ENCODE measurements at places on chromosomes 1 and 21.

- DNase-seq = no peak
Observed at GRCh38 chr21:34730194-34730593, 61.4 kb downstream of the CLIC6 start.

DNA sequence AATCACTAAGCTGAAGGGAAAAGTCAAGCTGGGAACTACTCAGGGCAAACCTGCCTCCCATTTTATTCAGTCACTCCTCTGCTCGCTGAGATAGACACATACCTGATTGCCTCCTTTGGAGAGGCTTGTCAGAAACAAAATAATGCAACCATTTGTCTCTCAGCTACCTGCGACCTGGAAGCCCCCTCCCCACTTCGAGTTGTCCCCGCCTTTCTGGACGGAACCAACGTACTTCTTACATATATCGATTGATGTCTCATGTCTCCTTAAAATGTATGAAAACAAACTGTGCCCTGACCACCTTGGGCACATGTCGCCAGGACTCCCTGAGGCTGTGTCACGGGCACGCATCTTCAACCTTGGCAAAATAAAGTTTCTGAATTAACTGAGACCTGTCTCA is 21.5 kb upstream of the HPDL start:
- DNase-seq = no peak

- DNase-seq = no peak
Observed at GRCh38 chr1:154925335-154926170, 11.0 kb downstream of the PMVK start.

- no peak for DNase-seq
Observed at GRCh38 chr1:62362926-62363325, 43.7 kb upstream of the KANK4 start.

GRCh38 chr1:211260141-211261107 is 1.3 kb downstream of the RCOR3 start:
- peak; percentile 79 for DNase-seq

DNA sequence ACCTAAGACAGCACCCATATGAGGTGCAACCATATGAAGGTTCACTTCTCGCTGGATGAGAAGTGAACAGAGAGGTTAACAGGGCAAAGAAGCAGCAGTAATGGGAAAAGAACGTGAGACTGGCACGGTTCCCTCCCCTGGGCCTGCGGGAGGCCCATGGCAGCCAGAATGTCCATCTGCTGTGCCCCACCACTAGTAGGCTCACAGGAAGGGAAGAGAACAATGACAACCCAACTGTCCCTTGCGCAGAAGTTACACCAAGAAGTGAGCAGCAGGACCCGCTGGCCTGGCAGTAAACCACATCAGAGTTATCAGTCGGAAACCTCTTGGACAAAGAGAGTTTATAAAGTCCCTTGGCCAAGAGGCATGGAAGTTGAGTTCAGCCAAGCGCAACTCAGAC is 11.3 kb downstream of the HIVEP3 start:
- DNase-seq = no peak

- no peak for DNase-seq
Observed at GRCh38 chr1:184504040-184504954, 117.5 kb downstream of the C1orf21 start.

- no peak for DNase-seq
Observed at GRCh38 chr1:88058205-88058604, 625.9 kb upstream of the PKN2 start.

GRCh38 chr1:218945050-218945449 is 228.6 kb upstream of the LYPLAL1 start:
- DNase-seq = peak; percentile 69

DNA sequence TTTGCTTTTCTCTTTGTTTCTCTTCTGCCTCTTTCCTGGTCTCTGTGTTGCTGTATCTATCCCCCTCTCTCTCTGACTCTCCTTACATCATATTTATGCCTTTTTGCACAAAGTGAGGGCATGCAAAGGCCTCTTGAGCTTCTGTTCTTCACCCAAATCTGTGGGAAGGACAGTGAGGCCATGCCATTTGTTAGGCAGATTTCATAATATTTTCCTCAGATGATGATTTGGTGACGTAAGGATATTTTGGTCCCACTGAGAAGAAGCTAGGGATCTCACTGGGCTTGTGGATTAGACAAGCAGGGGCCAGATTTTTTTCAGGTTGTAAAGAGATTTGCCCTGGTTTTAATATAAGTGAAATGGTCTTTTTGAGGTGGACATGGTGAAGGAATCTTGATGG is 249.4 kb upstream of the USP24 start:
- DNase-seq = no peak

GRCh38 chr1:20325407-20325843 is 34.8 kb downstream of the VWA5B1 start:
- DNase-seq = no peak

DNA sequence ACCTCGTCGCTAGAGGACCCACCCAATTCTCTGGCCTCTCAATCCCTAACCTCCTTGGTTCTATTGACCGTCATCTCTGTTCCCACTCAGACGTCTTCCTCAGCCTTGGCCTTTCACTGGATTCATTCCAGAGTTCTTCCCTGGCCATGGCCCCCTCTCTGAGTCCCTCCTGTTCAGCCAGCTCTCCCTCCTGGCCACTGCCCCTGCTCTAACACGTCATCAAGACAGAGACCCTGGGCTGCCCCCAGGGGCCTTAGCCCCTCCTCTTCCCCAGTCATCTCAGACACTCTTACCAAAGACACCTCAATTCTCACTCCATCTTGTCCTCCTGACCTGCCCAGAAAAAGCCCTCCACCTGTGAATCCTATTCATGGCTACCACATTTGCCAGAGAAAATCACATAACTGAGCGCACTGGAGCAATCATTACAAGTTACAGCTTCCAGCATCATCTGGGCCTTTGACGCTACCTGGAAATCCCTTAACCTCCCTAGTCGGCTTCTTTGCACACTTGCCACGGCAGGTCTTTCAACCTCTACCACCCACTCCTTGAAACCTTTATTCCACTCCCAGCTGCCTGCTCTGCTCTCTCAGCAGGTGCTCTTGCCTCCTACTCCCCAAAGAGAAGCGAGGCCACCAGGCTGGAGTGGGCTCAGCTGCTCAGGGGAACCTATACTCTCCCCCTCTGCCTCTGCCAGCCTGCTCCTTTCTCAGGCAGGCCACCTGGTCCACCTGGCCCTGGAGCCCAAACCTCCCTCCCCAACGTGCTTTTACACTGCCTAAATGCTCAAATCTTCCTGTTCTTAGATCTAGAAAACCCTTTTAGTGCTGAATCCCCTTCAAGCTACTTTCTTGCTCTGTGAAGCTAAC is 14.0 kb downstream of the DCST2 start:
- DNase-seq = no peak

GRCh38 chr1:215477632-215478031 is 89.5 kb upstream of the KCTD3 start:
- no peak for DNase-seq

- DNase-seq = peak; percentile 95
Observed at GRCh38 chr1:204294357-204294756, 65.4 kb downstream of the PLEKHA6 start.

GRCh38 chr1:199847021-199847420 is 180.5 kb upstream of the NR5A2 start:
- DNase-seq = no peak

DNA sequence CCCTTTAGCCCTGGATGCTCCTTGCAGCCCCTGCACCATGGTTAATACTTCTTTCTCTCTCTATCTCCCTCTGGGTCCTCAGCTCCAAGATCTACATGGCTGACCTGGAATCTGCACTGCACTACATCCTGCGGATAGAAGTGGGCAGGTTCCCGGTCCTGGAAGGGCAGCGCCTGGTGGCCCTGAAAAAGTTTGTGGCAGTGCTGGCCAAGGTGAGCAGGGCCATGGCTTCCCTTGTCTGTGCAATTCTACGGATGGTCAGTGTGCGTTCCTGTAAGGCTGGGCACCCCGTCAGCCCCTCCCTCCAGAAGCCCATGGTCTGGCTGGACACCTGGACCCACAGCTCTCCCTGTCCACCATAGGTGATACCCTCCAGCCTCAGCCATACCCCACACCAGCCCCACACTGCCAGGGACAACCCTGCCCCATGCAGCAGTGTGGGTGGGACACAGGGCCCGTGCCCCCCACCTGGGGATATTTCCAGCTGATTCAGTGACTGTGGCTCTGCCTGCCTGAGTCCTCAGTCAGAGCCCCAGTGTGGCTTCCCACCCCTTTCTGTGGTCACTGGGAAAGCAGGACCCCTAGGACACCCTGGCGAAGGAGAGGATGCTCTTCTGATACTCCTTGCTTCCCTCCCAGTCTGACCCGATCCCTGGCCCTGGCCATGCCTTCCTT is 31.4 kb downstream of the QSOX1 start:
- DNase-seq = no peak

- DNase-seq = no peak
Observed at GRCh38 chr1:91172541-91172940, 150.7 kb upstream of the ZNF644 start.

- DNase-seq = no peak
Observed at GRCh38 chr1:6353955-6354658, 39.5 kb downstream of the ACOT7 start.

DNA sequence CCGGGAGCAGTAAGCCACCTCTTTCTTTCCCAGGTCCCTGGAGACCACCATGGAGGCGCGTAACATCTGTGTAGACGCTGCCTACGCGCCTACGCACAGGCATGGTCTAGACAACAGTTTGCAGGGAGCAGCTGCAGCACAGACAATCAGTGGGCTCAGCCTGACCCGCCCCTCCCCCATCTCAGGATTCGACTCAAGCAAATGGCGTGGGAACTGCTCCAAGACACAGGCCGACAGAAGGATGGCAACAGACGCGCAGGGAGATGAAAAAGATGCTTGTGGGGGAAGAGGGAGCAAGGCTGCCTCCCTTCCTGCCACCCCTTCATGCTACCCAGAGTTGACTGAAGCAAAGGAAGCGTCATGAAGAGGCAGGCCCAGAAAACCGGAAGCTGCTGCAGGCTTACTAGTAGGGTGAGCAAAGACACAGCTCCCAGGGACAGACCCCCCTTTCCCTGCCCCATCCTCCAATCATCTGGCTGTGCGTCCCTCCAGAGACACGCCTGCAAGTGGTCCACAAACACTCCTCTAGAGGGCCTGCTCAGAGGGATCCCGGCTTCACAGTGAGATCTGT is 19.5 kb downstream of the STK40 start:
- peak; percentile 57 for DNase-seq

DNA sequence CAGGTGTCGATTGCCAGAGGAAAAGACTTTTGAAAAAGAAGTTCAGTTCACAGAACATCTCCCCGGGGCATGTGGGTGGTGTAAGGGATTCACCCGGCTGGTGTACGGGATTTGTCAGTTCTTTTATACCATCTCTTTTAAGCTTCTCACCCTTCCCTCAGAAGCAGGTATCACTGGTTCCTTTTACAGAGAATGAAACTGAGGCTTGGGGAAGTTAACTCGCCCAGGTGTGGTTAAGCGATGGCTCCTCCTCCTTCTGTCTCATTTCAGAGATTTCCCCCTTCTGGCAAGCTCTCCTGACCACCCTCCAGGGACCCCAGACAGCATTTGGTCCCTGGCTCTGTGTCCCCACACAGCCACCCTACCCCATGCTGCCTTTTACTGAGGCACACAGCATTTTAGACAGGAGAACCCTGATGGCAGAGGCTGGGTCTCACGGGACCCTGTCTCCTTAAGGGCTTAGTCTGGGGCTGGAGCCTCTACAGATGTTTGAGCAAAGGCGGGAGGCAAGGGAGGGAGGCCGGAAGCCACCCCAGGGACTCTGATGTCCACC is 2.8 kb upstream of the ECE1 start:
- DNase-seq = no peak

DNA sequence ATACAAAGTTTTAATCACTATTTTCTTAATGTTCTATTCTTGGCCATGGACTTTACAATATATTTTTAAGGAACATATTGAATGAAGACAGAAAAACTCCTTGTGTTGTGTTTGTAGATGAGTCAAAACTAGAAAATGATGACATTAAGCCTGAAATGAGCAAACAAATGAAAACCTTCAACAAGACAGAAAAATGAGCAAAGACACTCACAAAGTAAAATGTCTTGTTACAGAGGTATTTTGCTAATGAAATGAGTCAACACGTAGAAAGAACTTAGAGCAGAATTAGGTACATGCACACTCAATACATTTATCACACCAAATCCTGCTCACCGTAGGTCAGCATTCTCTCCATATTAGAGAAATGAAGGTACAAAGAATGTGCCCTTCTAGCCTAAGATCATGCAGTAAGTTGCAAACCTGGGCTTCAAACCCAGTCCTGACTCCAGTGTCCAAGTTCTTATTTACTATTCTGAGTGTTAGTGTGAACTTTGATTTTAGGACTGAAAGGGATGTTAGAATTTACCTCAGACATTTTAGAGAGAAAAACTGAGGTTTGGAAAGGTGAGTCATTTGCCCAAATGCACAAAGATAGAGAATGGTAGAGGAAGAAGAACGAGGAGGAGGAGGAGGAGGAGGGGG is 133.9 kb upstream of the SGIP1 start:
- DNase-seq = peak; percentile 13

DNA sequence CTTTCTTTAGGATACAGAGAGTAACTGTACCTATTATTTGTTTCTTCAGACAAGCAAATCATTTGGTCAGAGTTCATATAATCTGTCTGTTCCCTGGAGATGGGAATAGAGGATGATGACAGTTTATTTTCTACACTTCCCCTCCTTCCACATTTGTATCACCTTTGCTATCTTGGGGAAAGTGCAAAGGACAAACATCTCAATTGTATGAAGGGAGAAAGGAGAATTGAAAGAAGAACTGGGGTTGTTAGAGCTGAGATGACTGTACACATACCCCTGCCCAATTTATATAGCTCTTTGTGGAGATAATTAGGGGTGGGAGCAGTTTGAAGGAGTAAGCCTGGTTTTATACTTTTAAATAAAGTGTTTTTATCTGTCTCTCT is 14.0 kb downstream of the POLR3GL start:
- DNase-seq = no peak

DNA sequence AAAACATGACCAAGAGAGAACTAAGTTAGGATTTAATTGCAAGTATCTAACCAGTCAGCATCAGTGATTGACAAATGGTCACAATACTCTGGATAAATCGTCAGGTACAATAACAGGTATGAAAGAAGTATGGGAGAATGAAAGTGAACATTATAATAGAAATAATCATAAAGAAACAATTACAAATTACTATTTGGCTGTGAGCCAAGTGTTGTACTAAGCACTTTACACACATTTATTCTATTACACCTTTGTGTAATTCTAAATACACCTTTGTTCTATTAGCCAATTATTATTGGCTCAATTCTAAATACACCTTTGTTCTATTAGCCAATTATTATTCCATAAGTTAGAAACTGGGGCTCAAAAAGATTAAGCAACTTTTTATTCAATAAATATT is 114.7 kb downstream of the KCNH1 start:
- DNase-seq = no peak

- peak; percentile 16 for DNase-seq
Observed at GRCh38 chr1:180652792-180653191, 21.0 kb downstream of the XPR1 start.

DNA sequence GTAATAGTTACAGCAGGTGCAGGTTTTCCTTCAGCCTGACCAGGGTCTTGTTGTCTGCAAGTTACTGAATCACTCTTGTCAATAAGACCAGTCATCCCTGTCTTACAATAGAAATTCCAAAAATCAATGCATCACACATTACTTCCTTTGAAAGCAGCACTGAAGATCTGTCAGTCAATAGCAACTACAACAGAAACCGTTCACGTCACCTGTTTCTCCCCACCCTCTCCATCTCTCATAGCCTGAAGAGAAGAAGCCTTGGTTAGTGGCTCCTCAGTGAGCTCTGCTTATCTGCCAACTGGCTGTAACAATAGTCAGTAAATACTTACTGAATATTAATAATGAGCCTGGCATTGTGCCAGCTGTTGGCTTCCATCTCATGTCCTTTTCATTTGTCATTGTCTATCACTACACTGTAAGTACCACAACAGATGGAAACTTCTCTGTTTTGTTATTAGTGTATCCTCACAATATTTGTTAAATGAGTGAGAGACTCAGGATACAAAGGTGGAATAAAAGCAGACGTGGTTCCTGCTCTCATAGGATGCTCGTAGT is 195.2 kb downstream of the S1PR1 start:
- no peak for DNase-seq
